ENCODE measurements at places on chromosomes 4 and X.
A peak's percentile ranks its signal among the peaks of the same experiment; 100 is the strongest.

GRCh38 chr4:95548738-95549245, at the start of gene UNC5C:
Gene UNC5C, minus strand, starts transcription at chr4:95548973.
- no peak for DNase-seq

GRCh38 chr4:153115322-153116290, 88.6 kb upstream of the TRIM2 start:
- peak; percentile 66 for DNase-seq

DNA sequence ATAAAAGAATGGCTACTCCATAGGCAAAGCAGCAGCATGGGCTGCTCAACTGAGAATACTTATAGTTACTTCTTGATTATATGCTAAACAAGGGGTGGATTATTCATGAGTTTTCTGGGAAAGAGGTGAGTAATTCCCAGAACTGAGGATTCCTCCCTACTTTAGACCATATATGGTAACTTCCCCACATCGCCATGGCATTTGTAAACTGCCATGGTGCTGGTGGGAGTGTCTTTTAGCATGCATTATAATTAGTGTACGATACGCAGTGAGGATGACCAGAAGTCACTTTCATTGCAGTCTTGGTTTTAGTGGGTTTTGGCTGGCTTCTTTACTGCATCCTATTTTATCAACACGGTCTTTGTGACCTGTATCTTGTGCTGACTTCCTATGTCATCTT, 141.5 kb downstream of the MAGEB17 start:
- DNase-seq = no peak

DNA sequence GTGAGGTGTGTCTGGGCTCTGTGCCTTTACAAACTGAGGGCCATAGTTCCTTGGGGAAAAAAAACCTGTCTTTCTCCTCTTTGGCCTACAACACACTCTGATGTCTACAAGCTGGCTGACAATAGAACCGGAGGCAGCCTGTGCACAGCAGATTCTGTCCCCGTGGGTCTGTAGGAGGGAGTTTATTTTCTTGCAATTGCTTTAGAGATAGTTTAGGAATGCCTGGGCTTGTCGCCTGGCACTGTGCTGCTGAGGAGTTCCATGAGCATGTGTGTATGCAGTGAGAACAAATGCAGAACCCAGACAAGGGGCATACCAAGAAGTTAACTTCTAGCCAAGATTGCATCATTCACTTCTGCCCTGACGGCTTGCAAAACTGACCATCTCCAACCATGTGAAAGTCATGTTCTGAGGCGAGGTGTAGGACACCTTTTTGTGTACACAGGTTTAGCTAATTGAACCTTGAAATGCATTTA, 54.1 kb downstream of the CCNI start:
- DNase-seq = no peak

- no peak for DNase-seq
These were observed 11.3 kb downstream of the UBA1 start for GRCh38 chrX:47204970-47205369.

- DNase-seq = no peak
These were observed 234.8 kb upstream of the GNPDA2 start for GRCh38 chr4:44961001-44961755.

- DNase-seq = no peak
These were observed 57.3 kb downstream of the HPGD start for GRCh38 chr4:174464949-174465348.

- DNase-seq = no peak
These were observed 158.2 kb upstream of the MAP3K15 start for GRCh38 chrX:19673375-19674040.

- DNase-seq = no peak
These were observed 100.0 kb downstream of the TEX13A start for GRCh38 chrX:105120463-105120862.

DNA sequence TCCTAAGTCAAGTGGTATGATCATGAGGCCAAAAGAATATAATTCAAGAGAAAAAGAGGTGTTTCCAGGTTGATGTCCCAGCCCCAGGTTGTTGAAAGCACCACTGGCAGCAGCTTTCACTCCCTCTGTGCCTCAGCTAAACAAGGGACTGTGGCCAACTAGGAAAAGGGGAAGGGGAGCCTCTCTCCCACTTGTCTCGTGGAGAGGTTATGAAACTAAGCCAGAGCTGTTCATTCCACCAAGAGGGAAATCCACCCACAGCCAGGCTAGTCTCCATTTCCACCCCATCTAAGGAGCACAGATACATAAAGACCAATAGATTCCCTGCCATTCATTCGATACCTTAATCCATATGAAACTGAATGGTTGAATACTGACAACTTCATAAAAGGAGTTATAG, 8.1 kb downstream of the ANXA5 start:
- DNase-seq = no peak

- DNase-seq = no peak
These were observed 72.4 kb upstream of the S100G start for GRCh38 chrX:16577483-16578029.

- DNase-seq = no peak
These were observed 36.3 kb downstream of the DTHD1 start for GRCh38 chr4:36317721-36318120.

DNA sequence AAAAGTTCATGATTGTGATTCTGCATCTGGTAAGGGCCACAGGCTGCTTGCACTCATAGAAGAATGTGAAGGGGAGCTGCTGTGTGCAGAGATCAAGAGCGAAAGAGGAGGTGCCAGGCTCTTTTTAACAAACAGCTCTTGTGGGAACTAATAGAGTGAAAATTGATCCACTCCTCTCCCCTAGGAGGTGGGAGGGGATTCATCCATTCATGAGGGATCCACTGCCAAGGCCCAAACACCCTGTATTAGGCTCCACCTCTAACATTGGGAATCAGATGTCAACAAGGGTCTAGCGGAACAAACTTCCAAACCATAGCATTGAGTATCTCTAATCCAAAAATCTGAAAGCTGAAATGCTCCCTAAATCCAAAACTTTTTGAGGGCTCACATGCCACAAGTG, 16.4 kb upstream of the PPID start:
- DNase-seq = no peak

- DNase-seq = no peak
These were observed 299.9 kb downstream of the UNC5C start for GRCh38 chr4:95248720-95249425.

GRCh38 chr4:80295826-80296225, 29.4 kb downstream of the FGF5 start:
- DNase-seq = no peak

DNA sequence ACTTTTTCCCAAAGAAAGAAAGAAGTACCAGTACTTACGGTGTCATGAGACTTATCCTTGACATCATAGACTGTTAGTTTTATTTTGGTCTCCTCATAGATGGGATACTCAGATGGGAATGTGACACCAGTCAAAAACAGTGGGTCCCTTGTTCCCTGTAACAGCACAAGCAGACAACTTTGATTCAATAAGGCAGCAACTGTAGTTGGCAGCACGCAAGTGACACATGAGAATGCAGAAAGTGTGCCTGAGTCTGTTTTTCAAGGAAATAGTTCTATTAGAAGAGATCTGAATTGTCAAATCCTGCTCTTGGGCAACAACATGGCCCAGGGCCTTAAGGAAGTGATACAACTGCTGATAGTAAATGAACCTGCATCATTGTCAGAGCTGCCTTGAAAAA, 443.2 kb downstream of the INPP4B start:
- DNase-seq = no peak

DNA sequence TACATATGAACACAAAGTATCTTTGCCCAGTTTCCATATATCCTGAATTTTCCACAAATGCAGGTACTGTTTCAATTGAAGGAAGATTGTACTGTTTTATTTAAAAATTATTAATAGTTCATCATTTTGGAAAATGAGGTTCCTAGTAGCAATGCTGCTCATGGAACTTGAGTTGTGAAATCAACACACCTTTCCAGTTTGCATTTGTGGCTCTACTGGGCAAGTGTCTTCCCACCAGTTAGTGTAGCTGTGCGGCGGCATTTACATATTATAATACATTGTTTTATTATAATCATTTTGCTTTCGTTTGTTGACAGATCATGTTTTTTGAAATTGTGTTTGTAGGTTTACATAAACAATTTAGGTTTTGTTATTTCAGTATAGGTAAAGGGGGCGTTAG, 2.0 kb upstream of the DDX3X start:
- DNase-seq = no peak

DNA sequence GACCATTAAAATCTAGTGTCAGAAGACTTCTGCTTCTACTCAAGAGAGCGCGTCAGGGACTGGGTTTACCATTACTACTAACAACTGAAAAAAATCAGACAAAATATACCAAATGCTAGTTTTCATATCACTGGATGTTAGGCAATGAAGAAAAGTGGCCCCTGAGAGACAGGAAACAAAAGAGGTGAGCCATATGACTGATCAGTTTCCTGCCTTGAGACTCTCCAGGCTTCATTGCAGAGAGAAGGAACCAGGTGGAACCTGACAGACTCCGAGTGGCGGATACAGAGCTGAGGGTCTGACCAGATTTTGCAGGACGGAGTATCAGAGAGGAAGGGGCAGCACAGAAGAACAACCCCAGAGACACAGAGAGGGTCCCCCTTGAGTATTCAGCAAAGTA, 86.3 kb downstream of the C4orf51 start:
- no peak for DNase-seq

GRCh38 chrX:141642979-141643378, 53.5 kb downstream of the SPANXA2 start:
- no peak for DNase-seq

- no peak for DNase-seq
These were observed 24.5 kb upstream of the WDR1 start for GRCh38 chr4:10140866-10141759.

- no peak for DNase-seq
These were observed 771.7 kb upstream of the PCDH7 start for GRCh38 chr4:29948451-29948850.

DNA sequence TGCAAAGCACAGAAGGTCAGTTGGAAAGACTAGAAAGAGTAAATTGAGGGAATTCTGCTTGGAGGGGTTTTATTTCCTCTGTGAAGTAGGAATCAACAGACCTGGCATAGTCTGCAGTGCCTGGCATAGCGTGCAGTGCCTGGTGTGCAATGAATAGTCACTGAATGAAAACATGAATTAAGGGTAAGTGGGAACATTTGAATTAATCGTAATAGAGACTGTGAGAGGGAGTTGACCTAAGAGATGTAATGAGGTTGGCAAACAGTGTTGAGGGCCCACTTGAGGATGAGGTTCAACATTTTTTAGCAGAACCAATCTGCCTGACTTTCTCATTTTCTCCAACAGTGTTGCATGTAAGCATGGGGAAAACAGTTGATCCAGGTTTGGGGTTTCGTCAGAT, 377.2 kb upstream of the FTHL17 start:
- no peak for DNase-seq

DNA sequence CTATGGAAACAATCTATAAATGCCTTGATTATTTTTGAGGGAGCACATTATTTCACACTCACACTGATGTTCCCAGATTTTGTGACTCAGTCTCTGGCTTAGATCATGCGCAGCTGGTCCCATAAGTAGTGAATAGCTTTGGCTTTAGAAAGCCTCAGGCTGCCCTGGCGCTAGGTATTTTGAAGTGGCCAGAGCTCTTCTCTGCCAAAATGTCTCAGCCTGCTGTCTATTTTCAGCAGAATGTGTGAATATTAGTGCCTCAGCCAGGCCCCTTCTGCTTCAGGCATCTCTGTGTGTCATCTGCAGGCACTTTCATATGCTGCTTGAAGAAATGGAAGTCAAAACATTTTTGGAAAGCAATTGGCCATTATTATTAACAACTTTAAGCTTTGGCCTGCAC, 931.0 kb upstream of the INTU start:
- no peak for DNase-seq

GRCh38 chr4:101647710-101648034, 142.9 kb upstream of the BANK1 start:
- no peak for DNase-seq

GRCh38 chr4:99845179-99845578, 28.6 kb downstream of the DAPP1 start:
- no peak for DNase-seq

GRCh38 chr4:79233820-79234219, 92.0 kb downstream of the NAA11 start:
- no peak for DNase-seq

GRCh38 chr4:31617667-31618066, 897.5 kb downstream of the PCDH7 start:
- no peak for DNase-seq

DNA sequence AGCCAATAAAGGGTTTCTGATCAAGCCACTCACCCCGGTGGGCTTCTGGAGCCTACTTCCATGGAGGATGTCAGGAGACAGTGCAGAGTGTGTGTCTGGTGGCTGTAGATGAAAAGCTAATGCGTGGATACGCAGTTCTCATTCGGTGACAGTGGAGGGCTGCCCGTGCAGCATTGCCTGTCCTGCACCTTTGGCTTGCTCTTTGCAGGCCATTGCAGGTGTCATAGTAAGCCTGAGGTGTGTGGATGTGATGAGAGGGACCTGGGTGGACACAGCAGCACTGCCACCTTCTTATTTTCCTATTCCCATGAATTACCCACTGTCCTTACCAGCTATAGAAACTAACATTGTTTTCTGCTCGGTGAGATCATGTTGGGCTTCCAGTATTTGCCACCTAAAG, 101.2 kb downstream of the STK32B start:
- no peak for DNase-seq

DNA sequence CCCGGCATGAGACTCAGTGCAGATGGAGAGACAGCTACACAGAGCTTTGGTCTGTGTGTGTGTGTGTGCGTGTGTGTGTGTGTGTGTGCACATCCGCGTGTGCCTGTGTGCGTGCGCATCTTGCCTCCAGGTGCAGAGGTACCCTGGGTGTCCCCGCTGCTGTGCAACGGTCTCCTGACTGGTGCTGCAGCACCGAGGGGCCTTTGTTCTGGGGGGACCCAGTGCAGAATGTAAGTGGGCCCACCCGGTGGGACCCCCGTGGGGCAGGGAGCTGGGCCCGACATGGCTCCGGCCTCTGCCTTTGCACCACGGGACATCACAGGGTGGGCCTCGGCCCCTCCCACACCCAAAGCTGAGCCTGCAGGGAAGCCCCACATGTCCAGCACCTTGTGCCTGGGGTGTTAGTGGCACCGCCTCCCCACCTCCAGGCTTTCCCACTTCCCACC, 14.3 kb downstream of the FGFR3 start:
- no peak for DNase-seq

GRCh38 chr4:142686081-142686480, 160.0 kb downstream of the INPP4B start:
- DNase-seq = no peak

DNA sequence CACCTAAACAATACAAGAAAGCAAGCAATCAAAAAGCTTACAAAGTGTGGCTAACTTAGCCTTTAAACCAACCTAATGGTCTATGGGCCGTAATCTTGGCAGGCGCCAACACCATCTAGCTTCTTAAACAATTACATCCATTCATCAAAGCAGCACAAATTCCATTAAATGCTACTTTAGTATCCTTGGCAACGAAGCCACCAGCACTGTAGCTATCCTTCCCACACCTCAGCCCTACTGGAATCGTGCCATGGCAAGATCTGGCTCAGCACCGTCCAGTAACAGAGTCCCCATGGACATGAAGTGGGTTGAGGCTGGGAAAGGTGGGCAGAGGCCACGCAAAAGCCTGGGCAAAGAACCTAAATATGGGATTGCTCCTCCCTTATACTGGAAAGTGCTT, 91.6 kb upstream of the MAP3K15 start:
- no peak for DNase-seq

- no peak for DNase-seq
These were observed 388.0 kb downstream of the CCSER1 start for GRCh38 chr4:90515191-90515590.

Data from activated CD4-positive, CD25-positive, alpha-beta regulatory T cell treated with anti-CD3 and anti-CD28 coated beads, Interleukin-2, amount 50 U/mL, for 16 hours (primary cell).